Fibroblast of lung (primary cell): ENCODE measurements at places on chromosomes 1 and 21. TPM values are rescaled to one million over a fixed set of nuclear protein-coding genes. Genes with fewer than 3 reads are reported as not detected.

MX1 gene
- polyA plus RNA-seq = 1.6 and 10.3 TPM in 2 replicates

DMRTA2 gene
- 0.05 and 0.09 TPM in 2 replicates for polyA plus RNA-seq

OLIG2 gene
- not detected in 2 replicates for polyA plus RNA-seq

SLC22A15 gene
- 3.1 and 4.9 TPM in 2 replicates for polyA plus RNA-seq

IRF6 gene
- 0.87 and 1.00 TPM in 2 replicates for polyA plus RNA-seq

DNAH14 gene
- 5.4 and 7.5 TPM in 2 replicates for polyA plus RNA-seq

DIO1 gene
- not detected in 2 replicates for polyA plus RNA-seq

GPR153 gene
- polyA plus RNA-seq = 4.0 and 8.5 TPM in 2 replicates

FCAMR gene
- not detected in 2 replicates for polyA plus RNA-seq

ATP8B2 gene
- polyA plus RNA-seq = 96.7 and 101 TPM in 2 replicates

CTTNBP2NL gene
- 23.4 and 26.8 TPM in 2 replicates for polyA plus RNA-seq

IL6R gene
- polyA plus RNA-seq = 14.5 and 22.7 TPM in 2 replicates

MIXL1 gene
- polyA plus RNA-seq = 0.07 and 0.08 TPM in 2 replicates

ANXA9 gene
- polyA plus RNA-seq = 0.03 and 0.07 TPM in 2 replicates

LIN28A gene
- 0.05 and 0.09 TPM in 2 replicates for polyA plus RNA-seq

C1orf116 gene
- polyA plus RNA-seq = 0.01 and 0.06 TPM in 2 replicates

TNFSF4 gene
- 2.0 and 20.9 TPM in 2 replicates for polyA plus RNA-seq

CELA3B gene
- not detected in 2 replicates for polyA plus RNA-seq

CCNL2 gene
- 70.5 and 116 TPM in 2 replicates for polyA plus RNA-seq

S100A7A gene
- not detected in 2 replicates for polyA plus RNA-seq

CFAP45 gene
- 1.1 and 1.2 TPM in 2 replicates for polyA plus RNA-seq

WLS gene
- 269 and 290 TPM in 2 replicates for polyA plus RNA-seq

MAPKAPK2 gene
- polyA plus RNA-seq = 74.4 and 85.7 TPM in 2 replicates

LYPD8 gene
- not detected in 2 replicates for polyA plus RNA-seq

LCE1D gene
- not detected in 2 replicates for polyA plus RNA-seq

TSPAN1 gene
- 0.91 and 0.94 TPM in 2 replicates for polyA plus RNA-seq

LYSMD1 gene
- 3.6 and 4.6 TPM in 2 replicates for polyA plus RNA-seq

KLF17 gene
- polyA plus RNA-seq = 0.05 and 0.20 TPM in 2 replicates

COL24A1 gene
- 0.31 and 0.97 TPM in 2 replicates for polyA plus RNA-seq
